Pancreas (tissue), 10 donors: ENCODE measurements at places on chromosomes 5 and 9. TPM values are rescaled to one million over a fixed set of nuclear protein-coding genes. Genes with fewer than 3 reads are reported as not detected.

Gene DAB2IP
- 14.7 TPM for polyA plus RNA-seq

Gene POLR3G
- 0.53 TPM for polyA plus RNA-seq

Gene CBY3
- not detected for polyA plus RNA-seq

Gene TAF11L14
- not detected for polyA plus RNA-seq

DNA sequence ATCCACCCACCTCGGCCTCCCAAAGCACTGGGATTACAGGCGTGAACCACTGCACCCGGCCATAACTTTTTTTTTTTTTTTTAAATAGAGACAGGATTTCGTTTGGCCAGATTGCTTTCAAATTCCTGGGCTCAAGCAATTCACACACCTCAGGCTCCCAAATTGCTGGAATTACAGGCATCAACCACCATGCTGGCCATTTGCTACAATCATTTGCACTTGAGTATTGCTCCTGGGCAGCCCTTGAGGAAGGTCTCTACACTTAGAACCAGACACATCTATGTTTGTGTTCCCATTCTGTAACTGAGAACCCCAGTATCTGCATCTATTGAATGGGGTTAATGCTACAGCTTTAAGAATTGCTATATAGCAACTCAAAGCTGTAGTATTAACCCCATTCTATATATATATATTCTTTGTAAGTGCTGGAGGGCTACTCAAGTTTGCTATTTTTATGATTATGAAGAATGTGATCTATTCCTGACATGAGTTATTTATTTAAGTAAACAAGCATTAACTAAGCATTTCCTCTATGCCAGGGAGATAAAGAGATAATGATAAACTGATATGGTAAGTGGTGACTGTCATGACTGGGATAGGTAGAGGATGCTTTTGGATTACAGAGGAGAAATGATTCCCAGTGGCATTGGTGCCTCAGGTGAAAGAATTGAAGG is 496.5 kb upstream of the TNC start:
- no peaks in the 10 kb centered on the region for H3K4me1 ChIP-seq
- H3K27me3 ChIP-seq = no peaks in the 10 kb centered on the region
- no peaks in the 10 kb centered on the region for H3K36me3 ChIP-seq
- DNase-seq = no peak
- H3K4me3 ChIP-seq = no peak overlapping the region

- H3K27me3 ChIP-seq = no peaks in the 10 kb centered on the region
- DNase-seq = no peak
- no peaks in the 10 kb centered on the region for H3K36me3 ChIP-seq
- H3K27ac ChIP-seq = no peak overlapping the region
- no peak overlapping the region for H3K4me3 ChIP-seq
Measured at GRCh38 chr5:72472666-72473422, 34.4 kb downstream of the ZNF366 start.

- H3K4me1 ChIP-seq = peaks cover 17% of the 10 kb centered on the region
- H3K36me3 ChIP-seq = no peaks in the 10 kb centered on the region
- no peaks in the 10 kb centered on the region for H3K27me3 ChIP-seq
- DNase-seq = no peak
- no peak overlapping the region for H3K27ac ChIP-seq
Measured at GRCh38 chr5:60674251-60675069, 25.5 kb downstream of the DEPDC1B start.

DNA sequence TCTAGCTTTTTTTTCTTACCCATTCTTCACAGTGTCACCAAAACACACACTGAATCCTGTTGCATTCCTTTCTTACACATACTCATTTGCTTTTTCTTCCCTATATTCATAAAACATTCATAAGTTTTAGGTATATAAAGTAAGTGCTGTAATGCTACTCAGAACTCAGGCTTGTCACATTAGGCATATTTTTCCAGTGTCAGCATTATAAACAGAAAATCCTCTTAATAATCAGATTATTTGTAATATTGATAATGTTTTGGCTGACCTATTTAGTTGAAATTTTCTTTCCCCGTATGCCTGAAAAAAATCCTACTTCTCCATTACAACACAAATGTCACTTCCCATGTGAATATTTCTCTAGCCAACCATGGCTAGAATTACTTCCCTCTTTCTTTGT is 743.0 kb upstream of the NUDT12 start:
- no peaks in the 10 kb centered on the region for H3K36me3 ChIP-seq
- H3K27ac ChIP-seq = no peak overlapping the region
- no peak overlapping the region for H3K4me3 ChIP-seq
- no peak for DNase-seq
- H3K27me3 ChIP-seq = no peaks in the 10 kb centered on the region

DNA sequence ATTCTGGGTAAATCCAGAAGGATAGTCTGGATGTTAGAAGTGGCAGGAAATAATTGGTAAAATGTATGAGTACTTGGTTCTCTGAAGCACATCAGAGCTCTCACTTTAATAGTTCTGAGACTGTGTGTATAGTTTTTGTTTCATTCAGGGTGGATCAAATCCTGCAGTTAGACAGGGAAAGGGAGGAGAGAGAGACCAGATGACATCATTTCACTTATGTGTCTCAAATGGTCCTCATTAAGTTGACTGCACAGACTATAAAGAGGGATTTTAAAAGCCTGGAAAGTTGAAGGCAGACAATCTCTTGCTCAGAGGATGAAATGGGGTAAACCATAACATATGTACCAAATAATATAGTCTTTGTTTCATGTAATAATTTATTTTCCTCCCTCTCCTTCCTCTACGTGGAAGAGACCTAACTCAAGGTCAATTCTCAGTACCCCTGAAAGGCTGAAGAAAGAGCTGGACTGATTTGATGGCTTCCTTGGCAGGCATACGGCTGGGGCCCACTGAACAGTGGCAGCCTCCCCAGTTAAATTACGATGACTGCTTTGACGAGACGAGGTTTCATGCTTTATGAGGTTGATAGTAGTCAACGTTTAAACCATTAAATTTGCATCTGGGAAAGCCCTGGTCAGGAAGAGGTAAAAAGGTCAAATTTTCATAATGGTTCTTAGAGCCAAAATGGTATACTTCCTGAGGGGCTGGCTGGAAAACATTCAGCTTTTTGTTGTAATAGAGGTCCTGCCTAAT is 395.1 kb upstream of the RPS23 start:
- no peak overlapping the region for H3K27ac ChIP-seq
- H3K36me3 ChIP-seq = no peaks in the 10 kb centered on the region
- no peak for DNase-seq
- no peaks in the 10 kb centered on the region for H3K27me3 ChIP-seq
- no peaks in the 10 kb centered on the region for H3K4me1 ChIP-seq
- H3K4me3 ChIP-seq = no peak overlapping the region
